NB4 (cell line): ENCODE measurements at places on chromosomes 7 and 10.

DNA sequence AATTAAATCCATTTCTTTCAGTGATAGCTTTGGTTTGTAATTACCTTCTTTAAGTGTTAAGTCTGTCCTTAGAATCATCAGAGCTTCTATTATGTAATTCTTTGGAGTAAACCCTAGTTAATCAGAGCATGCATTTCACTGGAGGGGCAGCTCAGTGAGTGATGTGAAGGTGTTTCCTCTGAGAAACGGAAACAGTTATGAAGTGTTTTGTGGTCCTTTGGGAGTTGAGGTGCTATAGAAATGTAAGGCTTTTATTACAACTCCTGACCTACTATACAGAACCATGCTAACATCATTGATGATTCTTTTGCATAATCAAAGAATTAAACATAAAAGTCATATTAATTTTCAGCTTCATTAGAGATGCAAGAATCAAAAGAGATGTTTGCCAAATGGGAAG lies 141.5 kb downstream of the EXOC4 start:
- no peak for DNase-seq

- DNase-seq: no peak
Measured at GRCh38 chr10:31939797-31940708, 11.4 kb upstream of the ARHGAP12 start.

GRCh38 chr10:125514206-125515162 lies 168.5 kb downstream of the TEX36 start:
- no peak for DNase-seq

DNA sequence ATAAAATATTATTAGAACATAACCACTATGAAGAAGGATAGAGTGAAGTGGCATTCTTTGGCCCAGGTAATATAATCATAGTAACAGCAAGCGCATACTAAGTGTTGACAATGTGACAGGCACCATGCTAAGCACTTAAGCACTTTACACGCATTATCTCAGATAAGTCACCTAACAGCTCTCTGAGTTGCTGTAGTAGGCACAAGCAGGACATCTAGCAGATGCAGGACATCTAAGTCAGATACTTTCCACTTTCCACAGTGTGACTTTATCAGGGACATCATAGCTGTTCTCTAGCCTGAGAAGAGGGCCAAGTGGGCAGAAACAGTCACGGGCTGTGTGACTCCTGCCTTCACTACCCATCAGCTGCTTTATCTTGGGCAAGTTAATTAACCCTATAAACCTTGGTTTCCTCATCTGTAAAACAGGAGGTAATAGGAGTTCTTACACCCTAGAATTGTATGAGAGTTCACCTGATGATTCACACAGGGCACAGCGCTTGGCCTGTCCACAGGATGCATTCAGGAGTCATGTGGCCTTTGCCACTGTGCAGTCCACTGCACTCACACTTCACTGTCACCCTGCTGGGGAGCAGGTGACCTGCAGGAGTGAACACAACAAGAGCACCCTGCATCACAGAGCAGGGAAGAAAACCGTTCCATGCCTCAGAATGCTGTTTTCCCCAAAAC lies 12.5 kb downstream of the LIPA start:
- no peak for DNase-seq
